ENCODE measurements at places on chromosomes 4 and X. TPM values are rescaled to one million over a fixed set of nuclear protein-coding genes. Genes with fewer than 3 reads are reported as not detected.

Gene STPG2
- not detected for total RNA-seq

DNA sequence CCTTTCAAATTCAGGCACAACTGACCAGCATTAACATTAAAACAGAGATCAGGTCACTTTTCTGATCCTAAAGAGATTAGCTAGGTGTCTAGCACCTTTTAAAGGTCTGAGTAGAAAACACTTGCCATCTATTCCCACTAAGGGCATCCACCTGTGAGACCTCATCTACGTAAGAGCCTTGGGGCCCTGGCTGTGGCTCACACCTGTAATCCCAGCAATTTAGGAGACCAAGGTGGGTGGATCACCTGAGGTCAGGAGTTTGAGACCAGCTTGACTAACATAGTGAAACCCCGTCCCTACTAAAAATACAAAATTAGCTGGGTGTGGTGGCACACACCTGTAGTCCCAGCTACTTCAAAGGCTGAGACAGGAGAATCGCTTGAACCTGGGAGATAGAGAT lies 11.8 kb downstream of the TBC1D9 start:
- no peak for DNase-seq

DNA sequence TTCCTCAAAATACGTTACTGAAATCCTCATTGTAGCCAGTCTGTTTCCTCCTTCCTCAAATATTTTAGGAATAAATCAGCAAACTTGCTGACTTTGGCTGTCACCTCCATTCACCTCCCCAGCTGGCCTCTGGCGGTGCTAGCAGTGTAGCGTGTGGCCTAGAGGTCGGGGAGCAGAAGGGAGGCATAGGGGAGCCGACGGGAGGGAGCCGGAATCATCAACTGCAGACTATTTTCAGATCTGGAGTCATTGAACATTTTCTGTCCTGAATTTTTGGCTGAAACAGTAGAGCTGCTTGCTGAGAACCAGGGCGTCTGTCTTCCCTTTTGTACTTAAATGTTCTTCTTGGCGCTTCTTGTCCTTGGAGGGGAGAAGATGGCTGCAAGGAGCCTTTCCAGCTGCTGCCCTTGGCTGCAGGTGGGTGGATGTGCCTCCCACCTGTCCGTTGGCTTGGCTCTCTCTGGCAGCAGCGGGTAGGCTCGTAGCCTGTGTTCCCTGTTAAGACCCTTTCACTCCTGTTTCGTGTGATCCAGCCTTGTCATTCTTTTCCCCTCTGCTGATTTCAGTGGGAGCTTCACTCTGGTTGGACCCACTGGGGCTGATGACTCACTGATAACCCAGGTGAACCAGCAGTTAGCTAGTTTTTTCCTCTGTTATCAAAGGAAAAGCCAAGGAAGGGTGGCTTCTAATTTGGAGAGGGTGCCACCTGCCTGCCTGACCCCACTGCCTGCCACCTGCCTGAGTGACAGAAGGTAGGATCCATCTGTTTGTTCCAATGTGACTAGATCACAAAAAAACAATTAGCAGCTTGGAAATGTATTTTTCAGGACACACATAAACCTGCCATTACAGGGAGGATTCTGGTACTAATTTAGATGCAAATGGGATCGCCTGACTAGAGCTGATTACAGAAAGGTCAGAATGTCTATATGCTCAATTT lies 135.9 kb downstream of the GATB start:
- no peak for DNase-seq

DNA sequence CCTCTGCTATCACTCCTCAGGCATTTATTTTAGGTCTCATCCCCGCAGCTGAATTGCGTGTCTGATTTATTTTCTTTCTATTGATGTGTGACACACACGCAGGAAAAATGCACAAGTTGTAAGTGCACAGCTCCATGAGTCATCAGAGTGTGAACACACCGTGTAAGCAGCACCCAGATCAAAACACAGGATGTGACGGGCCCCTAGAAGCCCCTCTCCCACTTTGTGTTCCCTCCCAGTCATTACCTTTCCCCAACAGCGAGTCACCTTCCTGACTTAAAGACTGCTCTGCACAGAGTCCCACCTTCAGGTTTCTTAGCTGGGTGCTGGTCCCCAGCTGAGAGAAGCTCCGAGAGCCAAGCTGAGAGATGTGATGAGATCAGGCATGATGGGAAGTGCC lies 436.7 kb downstream of the MID1IP1 start:
- peak; percentile 23 for DNase-seq

Gene TBC1D25
- 3.0 TPM for total RNA-seq

- no peak for DNase-seq
Measured at GRCh38 chrX:31058284-31058683, 13.6 kb downstream of the FTHL17 start.

- peak; percentile 93 for DNase-seq
Measured at GRCh38 chr4:121711263-121712000, 14.7 kb upstream of the ANXA5 start.

Gene SCLT1
- total RNA-seq: 10.3 TPM

GRCh38 chr4:61332693-61333092 lies 132.6 kb downstream of the ADGRL3 start:
- no peak for DNase-seq

DNA sequence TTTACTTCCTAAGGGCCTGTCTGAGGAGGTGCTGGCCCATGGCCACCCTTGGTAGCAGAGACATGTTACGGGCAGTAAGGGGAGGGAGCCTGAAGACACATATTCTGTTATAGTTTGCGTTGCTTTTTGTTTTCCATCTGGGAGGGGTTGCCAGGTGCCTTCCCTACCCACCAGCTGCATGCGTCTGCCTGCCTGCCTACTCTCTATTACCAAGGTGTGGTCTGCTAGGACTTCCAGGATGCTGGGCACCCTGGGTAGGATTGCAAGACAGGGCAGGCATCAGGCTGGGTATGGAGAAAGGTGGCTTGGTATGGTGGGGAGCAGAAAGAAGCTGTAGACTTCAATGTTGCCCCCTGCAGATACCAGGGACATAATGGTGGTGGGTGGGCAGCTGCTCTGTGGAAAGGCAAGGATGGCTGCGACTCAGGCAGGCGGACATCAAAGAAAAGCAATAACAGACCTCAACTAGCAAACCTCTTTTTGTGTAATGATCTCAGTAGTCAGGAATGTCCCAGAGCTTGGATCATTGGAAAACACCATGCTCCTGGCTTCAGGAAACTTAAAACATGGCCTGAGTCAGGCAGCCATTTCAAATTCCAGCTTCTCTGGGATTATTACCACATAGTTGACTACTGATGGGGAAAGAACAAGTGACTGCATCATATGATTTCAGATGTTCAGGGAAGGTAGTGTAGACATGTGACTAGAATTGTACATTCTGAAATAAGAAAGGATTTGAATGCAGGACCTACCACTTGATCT lies 67.8 kb downstream of the HOPX start:
- DNase-seq: peak; percentile 44

Gene PQBP1
- 102 TPM for total RNA-seq

DNA sequence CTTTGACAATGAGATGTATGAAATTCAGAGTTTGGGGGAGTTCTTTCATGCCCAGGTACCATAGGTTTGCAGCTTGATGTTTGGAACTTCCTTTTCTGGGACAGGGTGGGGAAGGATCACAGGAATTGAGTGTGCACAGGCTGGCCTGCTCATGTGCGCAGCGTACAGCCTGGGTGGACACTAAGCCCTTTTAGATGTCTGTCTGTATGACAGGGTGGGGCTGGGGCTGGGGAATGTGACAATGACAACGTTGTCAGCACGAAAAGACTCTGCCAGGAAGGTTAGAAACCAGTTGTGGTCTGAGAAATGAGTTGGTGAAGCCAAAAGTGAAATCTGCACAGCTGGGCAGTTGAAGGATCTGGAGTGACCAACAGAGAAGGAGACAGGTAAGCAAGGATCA lies 47.4 kb downstream of the WWC2 start:
- DNase-seq: no peak

DNA sequence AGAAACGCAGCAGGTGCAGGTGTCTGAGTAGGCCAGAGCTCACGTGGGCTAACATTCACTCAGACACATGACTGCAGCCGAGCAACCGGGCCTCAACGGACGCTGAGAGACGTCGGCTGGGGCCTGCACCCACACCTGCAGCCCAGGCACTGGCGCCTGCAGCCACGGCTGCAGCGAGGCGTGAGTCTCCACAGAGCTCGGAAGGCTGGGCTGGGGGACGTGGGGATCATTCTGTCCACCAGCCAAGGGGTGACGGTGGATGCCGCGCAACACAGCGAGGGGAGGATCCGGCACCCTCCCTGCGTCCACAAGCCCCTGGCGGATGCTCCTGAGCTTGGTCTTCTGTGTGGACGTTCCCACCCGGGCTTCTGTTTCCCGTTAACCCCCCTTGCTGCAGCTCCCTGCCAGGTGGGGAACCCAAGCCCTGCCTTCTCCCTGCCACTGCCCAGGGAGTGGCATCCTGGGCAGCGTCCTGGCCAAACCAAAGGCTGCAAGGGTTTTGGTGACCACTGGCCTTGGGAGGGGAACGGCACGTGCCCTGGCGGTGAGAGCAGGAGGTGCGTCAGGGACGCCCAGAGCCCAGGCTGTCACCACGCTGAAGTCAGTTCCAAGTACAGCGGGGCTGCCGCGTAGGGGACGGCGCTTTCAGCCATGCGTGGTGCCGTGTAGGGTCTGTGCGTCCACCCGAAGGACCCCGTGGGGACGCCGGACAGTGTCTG lies 16.3 kb downstream of the PPP2R3B start:
- no peak for DNase-seq

DNA sequence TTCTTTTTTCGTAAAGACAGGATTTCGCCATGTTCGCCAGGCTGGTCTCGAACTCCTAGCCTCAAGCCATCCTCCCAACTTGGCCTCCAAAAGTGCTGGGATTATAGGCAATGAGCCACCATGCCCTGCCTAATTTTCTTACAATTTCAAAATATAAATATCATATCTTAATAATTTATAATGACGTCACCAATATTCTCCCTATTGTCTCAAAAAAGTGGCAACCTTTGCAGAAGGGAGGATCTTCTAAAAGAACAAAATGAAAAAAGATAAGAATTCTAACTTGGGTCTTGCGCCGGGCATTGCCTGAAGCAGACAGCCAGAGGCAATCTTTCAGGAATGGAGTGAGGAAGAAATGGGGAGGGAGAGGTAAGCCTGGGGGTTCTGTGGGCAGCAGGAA lies 37.9 kb upstream of the WAS start:
- no peak for DNase-seq

Gene CPEB2
- 1.1 TPM for total RNA-seq

- DNase-seq: no peak
Measured at GRCh38 chrX:65609237-65609636, 58.2 kb upstream of the MSN start.

GRCh38 chrX:130772776-130773143 lies 130.2 kb downstream of the ENOX2 start:
- DNase-seq: no peak

DNA sequence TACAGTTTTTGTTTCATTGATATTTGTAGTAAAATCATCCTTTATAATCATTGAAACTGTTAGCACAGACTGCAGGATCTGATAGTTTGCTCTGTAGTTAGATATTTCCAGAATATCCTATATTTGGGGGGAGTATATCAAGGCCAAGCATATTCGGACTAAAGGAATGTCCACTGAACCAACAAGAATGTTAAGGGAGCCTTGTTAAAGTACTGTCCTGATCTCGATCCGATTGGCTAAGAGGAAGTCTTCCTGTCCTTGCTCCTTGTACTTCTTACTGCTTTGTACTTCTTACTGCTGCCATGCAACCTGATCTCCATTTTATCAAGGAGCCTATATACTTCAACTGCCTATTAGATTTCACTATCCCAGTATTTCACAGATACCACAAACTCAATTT lies 449.3 kb downstream of the RPA4 start:
- no peak for DNase-seq

- DNase-seq: peak; percentile 46
Measured at GRCh38 chr4:680551-680927, 6.2 kb downstream of the MYL5 start.
